ENCODE measurements at places on chromosomes 2 and 18.

- no peak for DNase-seq
Measured at GRCh38 chr2:239278361-239278760, 122.5 kb downstream of the HDAC4 start.

- no peak for DNase-seq
Measured at GRCh38 chr2:77156599-77156998, 365.6 kb downstream of the LRRTM4 start.

- DNase-seq = no peak
Measured at GRCh38 chr2:55995211-55995610, 71.6 kb upstream of the EFEMP1 start.

- DNase-seq = no peak
Measured at GRCh38 chr2:66478731-66479316, 43.9 kb downstream of the MEIS1 start.

DNA sequence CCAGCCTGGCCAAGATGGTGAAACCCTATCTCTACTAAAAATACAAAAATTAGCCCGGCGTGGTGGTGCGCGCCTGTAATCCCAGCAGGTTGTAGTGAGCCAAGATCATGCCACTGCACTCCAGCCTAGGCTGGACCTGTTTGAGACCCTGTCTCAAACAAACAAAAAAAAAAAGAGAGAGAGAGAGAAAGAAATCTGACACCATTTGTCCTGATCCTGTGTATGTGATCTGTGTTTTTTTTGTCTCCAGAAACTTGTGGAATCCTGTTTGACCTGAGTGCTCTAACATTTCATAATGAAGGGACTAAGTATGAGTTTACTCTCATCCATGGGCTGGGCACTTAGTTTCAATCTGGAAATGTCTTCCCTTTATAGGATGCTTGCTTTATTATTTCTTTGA lies 6.4 kb upstream of the ITPRIPL1 start:
- DNase-seq = no peak

DNA sequence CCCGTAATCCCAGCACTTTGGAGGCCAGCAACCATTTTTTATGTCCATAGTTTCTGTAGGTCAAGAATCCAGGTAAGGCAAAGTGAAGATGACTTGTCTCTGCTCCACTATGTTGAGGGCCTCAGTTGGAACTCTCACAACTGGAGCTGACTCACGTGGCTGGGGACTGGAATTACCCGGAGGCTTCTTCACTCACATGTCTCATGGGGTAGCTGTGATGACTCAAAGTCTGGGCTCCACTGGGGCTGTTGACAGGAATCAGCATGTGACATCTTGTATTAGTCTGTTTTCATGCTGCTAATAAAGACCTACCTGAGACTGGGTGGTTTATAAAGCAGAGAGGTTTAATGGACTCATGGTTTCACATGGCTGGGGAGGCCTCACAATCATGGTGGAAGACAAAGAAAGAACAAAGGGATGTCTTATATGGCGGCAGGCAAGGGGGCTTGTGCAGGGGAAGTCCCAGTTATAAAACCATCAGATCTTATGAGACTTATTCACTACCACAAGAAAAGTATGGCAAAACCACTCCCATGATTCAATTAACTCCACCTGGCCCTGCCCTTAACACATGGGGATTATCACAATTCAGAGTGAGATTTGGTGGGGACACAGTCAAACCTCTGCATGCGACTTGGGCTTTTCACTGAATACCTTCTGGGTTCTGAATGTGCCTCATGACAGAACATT lies 7.8 kb upstream of the PPP1R1C start:
- no peak for DNase-seq

DNA sequence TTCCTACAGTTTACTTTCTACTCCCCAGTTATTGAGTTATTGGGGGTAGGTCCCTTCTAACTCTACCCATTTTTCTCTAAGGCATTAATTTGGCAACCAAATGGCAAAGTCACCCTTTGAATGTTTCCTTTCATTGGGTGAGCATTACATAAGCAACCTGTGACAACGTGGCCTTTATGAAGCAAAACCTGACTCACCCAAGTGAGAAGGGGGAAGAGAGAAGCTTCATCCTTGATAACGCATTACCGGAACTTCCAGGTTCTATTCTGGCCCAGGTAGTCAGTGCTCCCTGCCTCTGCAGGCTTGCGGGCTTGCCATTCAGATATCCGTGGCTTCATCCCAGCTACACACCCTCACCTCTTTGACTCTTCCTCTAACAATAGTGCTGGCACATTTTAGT lies 39.1 kb upstream of the FAM124B start:
- DNase-seq = no peak

DNA sequence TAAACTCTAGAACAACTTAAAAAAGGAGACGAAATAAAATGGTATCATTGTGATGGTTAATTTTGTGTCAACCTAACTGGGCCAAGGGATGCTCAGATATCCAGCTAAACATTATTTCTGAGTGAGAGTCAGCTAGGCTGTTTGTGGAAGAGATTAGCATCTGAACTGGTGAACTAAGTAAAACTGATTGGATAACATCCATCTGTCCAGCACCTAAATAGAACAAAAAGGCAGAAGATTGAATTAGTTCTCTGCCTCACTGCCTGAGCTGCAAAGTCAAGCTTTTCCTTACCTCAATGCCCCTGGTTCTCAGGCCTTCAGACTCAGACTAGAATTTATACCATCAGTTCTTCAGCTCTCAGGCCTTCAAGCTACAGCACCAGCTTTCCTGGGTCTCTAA lies 30.0 kb downstream of the PPP3R1 start:
- DNase-seq = no peak

- DNase-seq = no peak
Measured at GRCh38 chr2:5409898-5410381, 282.2 kb upstream of the SOX11 start.

Measured in heart right ventricle (tissue), 16 donors.